Left lung (tissue), 14 donors: ENCODE measurements at places on chromosomes 2 and 18. TPM values are rescaled to one million over a fixed set of nuclear protein-coding genes. Genes with fewer than 3 reads are reported as not detected.

L3MBTL4 gene
- 5.9 TPM for polyA plus RNA-seq

ARHGAP25 gene
- polyA plus RNA-seq, result 9.4 TPM

DCDC2C gene
- not detected for polyA plus RNA-seq

FSHR gene
- not detected for polyA plus RNA-seq

GPR155 gene
- 3.1 TPM for polyA plus RNA-seq

RESP18 gene
- polyA plus RNA-seq, result not detected

TMBIM1 gene
- polyA plus RNA-seq, result 71.2 TPM

ALPI gene
- not detected for polyA plus RNA-seq
